ENCODE measurements at places on chromosomes 11 and 22. TPM values are rescaled to one million over a fixed set of nuclear protein-coding genes. Genes with fewer than 3 reads are reported as not detected.

GRCh38 chr11:96021901-96022650 lies 98.2 kb upstream of the MTMR2 start:
- no peak for DNase-seq

DNA sequence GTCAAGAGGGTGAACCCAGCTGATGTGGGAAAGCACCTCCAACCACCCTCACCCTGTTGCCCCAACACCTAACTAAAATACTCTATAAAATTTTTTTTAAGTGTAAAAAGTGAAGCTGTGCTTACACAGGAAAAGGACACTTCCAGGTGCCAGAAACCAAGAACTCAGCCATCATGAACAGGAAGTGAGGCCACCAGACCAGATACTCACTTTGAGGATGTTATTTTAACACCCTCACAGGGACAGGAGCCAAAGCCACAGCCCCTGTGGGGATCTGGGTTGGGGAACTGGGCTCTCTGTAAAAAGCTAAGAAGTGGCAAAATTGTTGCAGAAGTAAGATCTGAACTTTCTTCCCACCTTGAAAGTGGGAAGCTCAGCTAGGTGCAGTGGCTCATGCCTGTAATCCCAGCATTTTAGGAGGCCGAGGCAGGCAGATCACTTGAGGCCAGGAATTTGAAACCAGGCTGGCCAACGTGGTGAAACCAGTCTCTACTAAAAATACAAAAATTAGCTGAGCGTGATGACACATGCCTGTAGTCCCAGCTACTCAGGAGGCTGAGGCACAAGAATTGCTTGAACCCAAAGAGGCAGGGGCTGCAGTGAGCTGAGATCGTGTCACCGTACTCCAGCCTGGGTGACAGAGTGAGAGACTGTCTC lies 3.8 kb downstream of the RSPH14 start:
- DNase-seq = no peak

HBD gene
- total RNA-seq = not detected

TRPC6 gene
- 0.29 TPM for total RNA-seq

DNA sequence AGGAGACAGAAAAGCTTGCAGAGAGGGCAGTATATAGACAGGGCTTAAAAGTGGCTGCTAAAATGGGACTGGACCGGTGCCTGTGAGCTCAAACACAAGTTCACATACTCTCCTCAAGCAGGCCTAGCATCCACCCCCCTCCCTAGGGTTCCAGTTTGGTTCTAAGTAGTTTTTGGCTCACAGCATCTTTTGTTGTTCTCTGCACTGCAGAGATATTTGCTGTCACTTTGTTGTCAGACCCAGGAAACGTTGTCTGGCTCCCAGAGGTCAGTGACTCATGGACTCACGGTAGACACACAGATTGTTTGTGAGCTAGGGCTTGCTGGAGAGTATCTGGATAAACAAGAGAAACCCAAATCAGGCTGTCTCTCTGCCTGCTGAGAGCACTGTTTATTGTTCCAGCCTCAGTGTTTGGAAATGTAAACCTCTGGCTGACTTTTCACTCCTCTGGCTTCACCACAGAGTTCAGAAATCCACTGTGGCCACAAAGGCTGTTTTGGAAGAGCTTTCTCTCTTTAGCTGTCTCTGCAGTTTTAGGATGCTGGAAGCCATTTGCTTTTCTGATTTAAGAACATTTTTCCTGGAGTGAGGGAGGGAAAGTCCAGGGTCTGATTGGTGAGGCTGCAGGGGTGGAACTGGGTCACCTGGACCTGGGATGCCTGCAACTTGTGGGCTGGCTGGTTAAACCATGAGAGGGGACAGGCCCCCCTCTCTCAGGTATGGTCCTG lies 303.7 kb upstream of the PLET1 start:
- peak; percentile 16 for DNase-seq

TBC1D22A gene
- 14.0 TPM for total RNA-seq

DNA sequence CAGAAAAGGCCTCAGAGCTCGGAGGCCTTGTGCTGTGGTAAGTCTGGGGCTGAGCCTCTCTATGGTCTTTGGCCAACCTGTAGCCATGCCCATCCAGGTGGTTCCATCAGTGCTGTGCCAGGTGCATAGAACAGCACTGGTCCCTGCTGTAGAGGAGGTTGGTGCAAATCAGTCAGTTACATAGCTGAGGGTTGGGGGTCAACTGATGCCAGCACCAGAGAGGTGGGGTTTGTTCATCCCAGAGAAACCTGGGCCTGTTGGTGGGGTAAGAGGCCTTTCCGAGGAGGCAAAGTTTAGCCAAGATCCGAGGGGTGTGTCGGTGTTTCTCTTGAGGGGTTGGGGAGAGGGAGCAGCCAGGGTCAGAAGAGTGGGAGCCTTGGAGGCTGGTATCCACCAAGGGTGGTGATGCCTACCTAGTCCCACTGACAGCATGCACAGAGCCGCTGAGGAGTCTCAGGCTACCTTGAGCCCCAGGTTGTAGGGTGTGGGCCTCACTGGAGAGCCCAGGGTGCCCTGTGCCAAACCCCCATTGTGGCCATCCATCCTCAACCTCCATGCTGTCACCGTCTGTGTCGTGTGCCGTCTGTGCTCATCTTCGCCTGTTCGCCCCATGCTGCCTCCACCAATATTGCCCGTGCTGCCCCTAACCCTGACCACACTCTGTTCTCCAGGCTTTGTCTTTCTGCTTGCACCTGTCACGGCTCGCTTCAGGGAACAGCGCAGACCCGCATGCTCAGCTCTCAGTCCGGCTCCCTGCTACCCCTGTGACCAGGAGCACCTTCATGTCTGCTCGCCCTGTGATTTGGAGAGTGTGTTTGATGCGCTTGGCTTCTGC lies 78.7 kb upstream of the SUSD2 start:
- DNase-seq = no peak

AIFM3 gene
- total RNA-seq = 0.33 TPM

DNA sequence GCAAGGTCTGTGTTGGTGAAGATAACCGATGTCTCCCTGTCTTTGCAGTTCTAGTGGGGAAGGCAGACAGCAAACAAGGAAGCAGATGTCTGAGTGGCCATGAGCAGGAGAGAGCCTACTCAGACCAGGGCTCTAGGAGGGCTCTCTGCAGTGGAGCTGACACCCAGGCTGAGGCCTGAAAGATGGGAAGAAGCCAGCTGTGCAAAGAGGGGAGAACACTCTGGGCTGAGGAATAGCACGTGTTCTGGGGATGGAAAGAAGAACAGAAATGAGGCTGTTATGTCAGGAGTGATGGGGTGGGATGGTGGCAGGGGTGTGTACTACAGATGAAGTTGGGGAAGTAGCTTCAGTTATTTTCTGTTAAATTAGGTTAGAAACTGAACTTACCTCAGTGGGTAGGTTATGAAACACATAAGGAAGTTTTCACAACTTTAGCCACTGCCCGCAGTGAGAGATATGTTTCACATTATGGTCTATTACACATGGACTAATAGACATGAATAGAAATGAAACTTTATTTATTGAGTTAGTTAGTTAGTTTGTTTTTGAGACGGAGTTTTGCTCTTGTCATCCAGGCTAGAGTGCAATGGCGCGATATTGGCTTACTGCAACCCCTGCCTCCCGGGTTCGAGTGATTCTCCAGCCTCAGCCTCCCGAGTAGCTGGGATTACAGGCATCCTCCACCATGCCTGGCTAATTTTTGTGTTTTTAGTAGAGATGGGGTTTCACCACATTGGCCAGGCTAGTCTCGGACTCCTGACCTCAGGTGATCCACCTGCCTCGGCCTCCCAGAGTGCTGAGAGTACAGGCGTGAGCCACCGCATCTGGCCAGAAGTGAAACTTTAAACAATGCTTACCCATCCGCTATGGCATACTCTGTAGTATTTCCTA lies 7.8 kb downstream of the DCPS start:
- DNase-seq = no peak

DNA sequence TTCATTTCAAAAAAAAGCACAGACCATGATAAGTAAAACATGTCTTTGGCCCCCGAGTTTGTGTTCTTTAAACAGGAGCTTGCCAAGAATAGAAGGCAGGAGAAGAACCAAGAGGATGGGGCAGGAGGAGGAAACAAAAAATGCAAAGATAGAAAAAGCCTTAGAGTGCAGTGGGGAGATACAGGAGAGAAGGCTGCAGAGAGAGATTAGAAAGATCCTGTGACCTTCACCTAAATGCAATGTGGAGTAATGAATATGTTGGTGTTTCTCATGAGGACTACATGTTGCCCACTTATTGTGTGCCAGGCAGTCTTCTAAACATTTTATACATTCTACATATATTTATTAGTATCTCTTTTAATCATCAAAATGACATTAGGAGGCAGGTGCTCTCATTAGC lies 2.3 kb upstream of the APLNR start:
- no peak for DNase-seq

DNA sequence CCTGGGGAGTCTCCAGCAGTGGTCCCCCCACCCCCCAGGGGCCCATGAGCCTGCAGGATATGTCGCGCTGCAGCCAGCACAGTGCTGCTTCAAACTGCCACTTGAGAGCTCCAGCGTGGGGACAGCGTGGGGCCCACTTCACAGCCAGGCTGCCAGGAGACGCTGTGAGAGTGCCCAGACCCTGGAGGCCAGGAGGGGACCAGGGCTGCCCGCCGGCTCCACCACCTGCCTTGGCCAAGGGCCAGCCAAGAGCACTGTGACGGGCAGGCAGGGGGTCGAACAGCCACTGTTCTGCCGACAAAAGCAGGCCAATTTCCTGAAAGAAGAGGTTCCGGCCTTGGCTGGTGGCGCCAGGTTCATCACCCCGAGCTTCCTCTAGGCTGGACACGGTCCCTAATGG lies 60.2 kb downstream of the FLRT1 start:
- DNase-seq = no peak

BUD13 gene
- 5.8 TPM for total RNA-seq

NOX4 gene
- total RNA-seq = 8.6 TPM

OR2AG2 gene
- not detected for total RNA-seq

GRCh38 chr11:33875621-33876294 lies 16.1 kb downstream of the LMO2 start:
- DNase-seq = no peak

DEUP1 gene
- total RNA-seq = not detected

DNA sequence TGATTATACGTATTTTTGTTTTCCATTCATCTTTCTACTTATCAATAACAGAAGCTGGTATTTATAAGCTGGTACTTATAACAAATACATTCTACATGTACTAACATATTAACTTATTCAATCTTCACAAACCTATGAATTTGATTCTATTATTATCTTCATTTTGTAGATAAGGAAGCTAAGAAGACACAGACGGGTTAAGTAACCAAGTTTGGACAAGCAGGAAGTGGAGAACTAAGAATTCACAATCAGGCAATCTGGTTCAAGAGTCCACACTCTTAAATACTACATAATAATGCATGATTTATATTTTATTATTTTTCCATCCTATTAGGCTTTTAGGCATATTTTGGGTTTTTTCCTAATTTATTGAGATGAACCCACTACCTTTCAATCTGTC lies 25.0 kb downstream of the FCHSD2 start:
- DNase-seq = no peak
